Activated T-cell treated with anti-CD3 and anti-CD28 coated beads, Interleukin-2, amount 50 U/mL, for 24 hours (primary cell): ENCODE measurements at places on chromosomes 12 and 14.

DNA sequence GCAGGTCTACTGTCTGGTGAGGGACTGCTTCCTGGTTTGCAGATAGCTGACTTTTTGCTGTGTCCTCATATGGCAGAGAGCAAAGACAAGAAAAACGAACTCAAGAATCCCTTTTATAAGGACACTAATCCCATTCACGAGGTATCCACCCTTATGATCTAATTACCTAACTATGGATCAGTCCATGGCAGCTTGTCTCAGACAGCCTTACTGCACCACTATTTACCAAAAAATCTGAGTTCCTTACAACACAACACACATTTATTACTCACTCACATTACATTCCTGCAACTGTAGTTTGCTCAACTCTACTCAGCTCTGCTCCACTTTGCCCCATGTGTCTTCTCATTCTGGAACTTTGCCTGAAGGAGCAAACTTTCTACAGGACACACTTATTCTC lies 10.1 kb upstream of the SLC6A15 start:
- no peak for DNase-seq

DNA sequence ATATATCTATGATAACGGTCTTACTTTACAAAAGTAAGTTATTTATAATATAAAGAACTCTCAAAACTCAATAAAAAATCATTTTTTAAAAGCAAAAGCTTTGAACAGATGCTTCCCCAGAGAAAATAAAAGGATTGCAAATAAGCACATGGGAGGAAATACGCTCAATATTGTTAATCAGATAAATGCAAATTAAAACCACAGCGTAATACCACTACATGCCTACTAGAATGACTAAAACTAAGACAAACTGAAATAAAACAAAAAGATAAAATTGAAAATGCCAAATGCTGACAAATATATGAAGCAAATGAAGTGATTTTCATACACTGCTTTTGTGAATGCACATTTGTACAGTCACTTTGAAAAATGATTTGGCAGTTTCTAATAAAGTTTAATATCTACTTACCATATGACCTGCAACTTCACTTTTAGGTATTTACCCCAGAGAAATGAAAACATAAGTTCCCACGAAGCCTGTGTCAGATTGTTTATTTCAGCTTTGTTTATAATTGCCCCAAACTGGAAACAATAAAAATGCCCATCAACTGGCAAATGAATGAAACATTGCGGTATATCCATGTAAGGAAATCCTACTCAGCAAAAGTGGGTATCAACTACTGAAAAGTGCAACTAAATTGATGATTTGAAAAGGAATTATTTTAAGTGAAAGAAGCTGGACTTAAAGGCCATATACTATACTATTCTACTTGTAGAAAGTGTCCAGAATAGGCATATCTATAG lies 1072.4 kb downstream of the TMTC2 start:
- no peak for DNase-seq

- no peak for DNase-seq
Observed at GRCh38 chr14:75579338-75579864, 981 bp downstream of the FLVCR2 start.

DNA sequence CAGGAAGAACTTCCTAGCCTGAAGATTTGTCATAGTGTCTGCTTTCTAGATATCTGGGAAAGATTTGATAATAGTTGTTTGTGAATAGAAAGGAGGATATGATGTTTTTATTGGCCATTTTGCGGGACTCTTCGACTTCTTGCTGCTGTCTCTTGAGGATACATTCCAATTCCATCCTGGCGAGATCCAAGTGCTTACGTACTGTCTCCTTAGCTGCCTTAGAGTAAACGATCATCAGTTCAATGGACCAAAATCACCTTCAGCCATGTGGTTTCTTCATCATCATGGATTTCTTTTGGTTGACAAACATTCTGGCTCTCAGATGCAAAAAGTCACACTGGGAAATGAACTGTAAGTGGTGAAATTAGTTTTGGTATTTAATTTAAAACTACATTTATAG lies 82.7 kb upstream of the SCN8A start:
- DNase-seq, result no peak

DNA sequence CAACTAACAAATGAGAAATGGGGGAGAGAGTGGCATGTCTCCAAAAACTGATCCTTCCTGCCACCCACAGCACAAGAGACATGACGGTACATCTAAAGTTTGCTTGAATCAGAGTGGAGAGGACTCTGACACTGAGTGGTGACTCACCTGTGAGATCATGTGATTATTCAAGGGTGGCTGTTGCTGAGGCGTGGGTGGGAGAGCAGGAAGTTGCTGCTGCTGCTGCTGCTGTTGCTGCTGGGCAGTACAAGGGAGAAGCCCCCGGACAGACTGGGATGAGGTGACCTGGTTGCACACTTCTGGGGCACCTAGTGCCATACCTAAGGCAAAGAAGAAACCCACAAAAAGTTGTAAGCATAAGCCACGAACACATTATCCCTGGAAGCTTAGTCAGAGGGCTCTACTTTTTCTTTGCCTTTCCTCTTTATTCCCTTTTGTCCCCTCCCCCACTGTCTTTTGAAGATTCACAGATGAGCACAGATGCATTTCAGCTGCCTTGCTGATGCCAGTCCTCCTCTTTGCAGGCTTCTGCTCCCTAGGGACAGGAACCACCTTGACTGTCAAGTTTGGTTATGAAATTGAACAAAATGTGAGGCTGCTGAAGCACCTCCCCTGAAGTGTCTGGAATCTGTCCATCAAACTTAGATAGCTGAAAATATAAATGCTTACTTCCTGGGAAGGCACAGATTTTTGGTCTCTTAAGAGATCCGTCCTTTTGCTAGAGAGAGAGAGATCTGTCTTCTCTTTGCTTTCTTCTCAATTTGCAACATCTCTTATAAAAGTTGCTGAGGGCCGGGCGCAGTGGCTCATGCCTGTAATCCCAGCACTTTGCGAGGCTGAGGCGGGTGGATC lies 29.4 kb upstream of the STAC3 start:
- peak; percentile 77 for DNase-seq

- DNase-seq, result no peak
Observed at GRCh38 chr12:92574051-92574783, 128.6 kb upstream of the PLEKHG7 start.

GRCh38 chr12:43861015-43861839 lies 25.3 kb downstream of the TMEM117 start:
- DNase-seq, result no peak

DNA sequence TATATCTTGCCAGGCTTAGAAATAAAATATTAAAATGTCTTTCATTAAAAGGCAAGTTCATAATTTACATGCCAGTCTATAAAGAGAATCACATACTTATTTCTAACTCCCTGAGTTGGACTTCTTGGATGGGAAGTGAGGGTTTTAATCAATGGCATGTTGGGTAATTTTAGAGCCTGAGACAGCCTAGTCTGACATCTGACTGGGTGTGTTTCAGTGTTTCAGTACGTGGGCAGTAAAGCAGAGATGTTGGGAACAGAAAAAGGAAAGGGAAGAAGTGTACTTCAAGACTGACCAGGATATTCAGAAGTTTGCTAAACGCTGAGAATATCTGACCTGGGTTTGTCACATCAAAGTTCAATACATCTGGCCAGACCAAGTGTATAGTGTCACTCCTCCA lies 171.8 kb downstream of the BTG1 start:
- DNase-seq, result no peak

- DNase-seq, result no peak
Observed at GRCh38 chr12:77847060-77847541, 16.4 kb downstream of the NAV3 start.

- DNase-seq, result no peak
Observed at GRCh38 chr12:89539426-89540223, 13.8 kb upstream of the POC1B start.

DNA sequence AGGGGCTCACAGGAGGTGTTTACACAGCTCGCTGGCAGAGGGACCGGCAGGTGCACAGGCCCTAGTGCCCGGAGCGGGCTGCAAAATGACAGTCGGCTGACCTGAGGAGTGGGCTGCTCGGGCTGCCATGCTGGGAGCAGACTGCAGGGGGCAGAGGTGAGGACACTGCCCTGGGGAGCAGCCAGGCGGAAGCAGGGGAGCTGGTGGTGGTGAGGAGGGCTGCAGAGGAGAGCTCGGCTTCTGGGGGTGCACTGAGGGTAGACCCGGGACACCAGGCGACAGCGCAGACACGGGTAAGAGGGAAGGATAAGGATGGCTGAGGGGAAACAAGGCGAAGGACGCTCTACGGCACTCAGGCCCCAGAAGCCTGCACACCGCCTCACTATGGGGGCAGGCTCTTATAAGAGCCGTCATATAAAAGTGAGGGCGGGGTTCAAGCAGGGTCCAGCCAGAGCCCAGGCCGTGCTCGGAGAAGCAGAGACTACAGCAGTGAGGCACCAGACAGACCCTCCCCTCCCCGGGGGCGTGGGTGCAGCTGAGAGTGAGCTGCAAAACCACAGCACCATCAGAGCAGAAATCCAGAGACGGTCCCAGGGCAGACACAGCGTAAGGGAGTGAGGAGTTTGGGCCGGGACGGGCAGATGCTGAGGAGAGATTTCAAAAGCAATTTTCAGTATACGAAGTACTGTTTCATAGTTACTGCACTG lies 62.5 kb downstream of the CCDC88C start:
- DNase-seq, result peak; percentile 69

DNA sequence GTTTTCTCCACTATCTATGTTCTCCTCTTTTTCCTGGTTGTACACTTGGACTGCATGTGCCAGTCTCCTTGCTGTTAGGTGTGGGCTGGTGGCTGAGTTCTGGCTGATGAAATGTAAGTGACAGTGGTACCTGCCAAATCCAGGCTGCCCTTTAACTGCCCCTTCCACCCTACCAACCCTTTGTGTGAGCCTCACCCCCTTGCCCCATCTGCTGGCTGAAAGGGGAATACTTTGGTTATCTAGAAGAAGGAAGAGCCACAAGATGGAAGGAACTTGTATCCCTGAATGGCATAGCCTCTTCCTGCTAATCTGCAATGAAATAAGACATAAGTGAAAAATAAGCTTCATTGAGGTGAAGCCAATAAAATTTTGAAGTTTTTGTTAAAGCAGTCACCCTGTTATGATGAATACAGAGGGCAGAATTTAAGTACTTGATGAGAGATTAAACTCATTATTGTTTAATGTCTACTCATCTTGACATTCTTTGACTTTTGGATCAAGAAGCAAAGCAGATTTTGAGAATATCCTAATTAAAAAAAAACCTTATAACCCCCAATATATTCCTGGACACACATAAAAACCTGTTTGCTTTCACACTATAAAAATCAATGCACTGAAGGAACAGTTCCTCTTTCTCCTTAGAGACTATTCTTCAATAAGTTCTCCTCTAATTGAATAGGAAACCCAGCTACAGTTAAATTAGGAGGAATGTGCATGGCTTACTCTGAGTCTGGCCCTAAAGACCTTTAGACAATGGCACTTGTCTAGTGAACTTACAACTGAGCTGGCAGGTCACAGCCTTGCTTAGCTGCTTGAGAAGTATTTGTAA lies 262.6 kb upstream of the BTG1 start:
- DNase-seq, result peak; percentile 55
